ENCODE measurements at places on chromosomes 5 and 9.

DNA sequence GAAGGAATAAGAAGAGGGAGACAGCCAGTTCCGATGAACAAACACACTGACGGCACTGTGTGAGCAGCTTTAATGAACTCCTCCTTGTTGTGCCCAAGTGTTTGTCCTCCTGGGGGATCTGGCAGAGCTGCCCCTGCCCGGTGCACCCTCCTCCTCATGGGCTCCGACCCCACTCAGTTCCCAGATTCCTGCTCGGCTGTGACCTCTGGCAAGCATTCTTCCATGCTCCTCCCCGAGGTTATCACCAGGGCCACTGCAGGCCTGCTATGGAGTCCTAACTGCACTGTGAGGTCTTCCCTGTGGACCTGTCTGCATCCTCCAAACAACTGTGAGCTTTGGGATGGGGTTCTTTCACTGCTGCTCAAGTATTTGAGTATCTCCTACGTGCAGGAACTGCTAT is 142.2 kb downstream of the DCP2 start:
- DNase-seq = no peak

DNA sequence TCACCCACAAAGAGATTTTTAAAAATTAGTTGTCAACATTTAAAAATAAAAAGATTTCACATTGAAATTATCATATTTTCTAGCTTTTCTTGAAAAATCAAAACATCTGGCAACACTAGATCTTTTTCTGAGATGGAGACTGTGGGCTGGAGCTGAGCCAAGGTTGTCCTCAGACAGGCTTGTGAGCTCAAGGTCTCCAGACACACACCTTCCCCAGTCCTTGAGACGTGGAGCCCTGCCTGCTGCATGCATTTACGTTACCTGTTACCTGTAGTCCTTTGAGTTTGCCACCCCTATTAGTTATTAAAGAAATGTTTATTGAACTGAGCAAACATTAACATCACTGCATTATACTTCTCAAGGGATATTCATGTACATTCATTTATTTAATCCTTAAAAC is 87.5 kb upstream of the TLE1 start:
- DNase-seq = no peak

DNA sequence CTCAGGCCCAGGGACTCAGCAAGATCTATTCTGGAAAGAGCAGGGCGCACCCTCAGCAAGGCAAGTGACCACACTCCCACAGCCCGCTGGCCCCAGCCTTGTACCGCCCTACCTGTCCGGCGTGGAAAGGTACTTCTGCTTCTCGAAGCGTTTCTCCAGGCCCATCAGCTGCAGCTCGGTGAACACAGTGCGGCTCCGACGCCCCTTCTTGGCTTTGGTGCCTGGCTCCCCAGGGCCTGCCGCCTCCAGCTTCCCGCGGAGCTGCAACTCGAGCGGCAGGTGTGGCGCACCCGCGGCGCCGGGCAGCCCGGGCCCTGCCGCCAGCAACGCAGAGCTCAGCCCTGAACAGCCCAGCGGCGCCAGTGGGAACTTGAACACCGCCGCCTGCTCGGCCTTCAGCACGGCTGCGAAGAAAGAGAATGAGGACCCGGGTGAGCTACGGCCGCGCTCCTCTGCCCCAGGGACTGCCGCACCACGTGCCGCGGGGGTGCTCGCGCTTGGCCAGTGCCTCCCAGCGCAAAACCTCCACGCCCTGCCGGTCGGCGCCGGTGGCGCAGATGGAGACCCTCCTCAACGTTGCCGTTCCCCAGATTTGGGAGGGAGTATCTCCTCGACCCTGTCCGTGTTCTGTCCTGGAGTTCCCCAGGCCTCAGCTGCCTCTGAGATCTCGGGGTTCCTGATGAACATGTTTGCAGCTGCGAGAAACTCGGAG is 2.2 kb downstream of the BARX1 start:
- no peak for DNase-seq

DNA sequence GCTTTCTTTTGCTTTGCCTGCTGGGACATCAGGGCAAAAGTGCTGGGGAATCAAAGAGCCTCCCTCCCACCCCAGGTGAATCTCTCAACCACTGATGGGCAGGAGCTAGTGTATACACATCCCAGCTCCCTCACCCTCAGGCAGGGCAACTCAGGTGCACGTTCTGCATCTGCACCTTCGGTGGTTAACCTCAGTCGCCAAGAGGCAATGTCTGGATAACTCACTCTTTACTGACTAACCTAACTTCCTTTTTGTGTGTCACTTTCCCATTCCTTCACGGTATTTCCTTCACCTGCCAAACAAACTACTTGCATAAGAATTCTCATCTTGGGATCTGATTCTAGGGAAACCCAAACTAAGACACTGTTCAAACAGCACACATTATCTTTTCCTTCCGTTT is 26.3 kb downstream of the CNTFR start:
- no peak for DNase-seq

DNA sequence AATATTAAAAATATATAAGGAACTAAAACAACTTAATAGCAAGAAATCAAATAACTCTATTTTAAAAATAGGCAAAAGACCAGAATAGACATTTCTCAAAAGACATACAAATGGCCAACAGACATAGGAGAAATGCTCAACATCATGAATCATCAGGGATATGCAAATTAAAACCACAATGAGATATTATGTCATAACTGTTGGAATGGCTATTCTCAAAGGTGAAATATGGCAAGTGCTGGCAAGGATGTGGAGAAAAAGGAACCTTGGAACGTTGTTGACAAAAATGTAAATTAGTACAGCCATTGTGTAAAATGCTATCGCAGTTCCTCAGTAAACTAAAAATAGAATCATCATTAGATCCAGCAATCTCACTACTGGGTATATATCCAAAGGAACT is 468.5 kb downstream of the NFIB start:
- DNase-seq = peak; percentile 93

- DNase-seq = peak; percentile 86
Observed at GRCh38 chr5:14185326-14186058, 42.4 kb downstream of the TRIO start.

DNA sequence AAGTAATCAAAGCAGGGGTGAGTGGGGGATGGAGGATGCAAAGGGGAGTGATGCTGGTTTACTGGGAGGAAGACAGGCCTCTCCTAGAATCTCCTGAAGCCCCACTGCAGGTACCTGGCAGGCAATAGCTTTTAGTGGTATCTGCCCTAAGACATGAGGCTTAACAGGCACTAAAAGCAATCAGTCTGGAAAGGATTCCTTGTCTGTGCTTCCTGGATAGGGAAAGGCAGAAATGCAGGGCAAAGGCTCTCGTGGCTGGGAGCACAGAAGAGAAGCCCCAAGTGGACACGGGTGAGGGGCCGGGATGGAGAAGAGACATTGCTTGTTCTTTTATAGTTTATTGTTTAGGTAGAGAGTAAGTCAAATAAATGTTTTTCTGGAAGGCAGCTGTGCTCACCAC is 40.1 kb downstream of the CCNJL start:
- no peak for DNase-seq
